ENCODE measurements at places on chromosomes 6 and 20.

DNA sequence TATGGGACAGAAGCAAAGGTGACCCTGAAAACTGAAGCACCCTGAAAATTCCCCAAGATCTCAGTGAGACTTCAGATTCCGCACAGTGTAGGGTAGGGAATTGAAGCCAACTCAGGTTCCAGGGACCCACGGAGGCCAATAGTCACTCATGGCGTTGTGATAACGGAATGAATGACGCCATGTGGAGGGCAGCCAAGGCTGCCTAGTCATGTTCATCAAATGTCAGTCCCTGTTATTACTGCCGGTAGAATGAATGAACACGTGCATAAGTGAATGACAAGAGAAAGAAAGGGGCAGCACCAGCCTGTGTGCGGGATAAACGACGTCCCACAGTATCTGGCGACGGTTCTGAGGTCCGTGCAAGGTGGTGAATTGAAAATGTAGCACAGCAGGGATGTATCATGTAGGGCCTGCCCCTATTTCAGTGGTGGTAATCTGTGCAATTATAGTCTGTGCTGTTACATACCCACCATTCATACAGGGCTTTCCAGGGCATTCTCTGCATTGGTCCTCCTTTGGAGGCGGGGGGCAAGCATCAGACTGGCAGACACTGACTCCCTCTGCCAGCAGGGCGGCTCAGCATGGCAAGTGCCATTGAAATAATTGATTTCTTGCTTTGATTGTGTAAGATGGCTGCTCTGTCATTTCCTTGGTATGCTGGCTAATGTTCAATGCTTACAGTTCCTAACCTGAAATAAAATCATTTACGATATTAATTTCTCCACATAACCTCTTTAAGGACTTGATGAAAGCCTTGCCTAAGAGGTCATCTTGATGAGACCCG, 386.9 kb downstream of the CDH4 start:
- DNase-seq: no peak

DNA sequence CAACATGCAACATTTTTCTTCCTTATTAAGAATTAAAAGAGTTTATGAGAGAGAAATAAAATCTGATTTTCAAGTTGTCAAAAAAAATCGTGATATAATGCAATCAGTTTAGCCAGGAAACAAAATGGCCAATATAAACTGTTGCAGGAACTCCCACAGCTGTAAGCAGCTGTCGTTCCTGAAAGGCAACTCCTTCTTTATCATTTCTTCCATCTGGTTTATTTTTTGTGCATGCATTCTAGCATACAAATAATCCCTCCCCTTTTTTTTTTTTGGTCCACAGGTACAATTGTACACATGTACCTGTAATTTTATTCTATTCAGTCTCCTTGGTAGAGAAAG, 19.7 kb downstream of the TRAF3IP2 start:
- no peak for DNase-seq

GRCh38 chr6:108360919-108361311, 66.1 kb downstream of the AFG1L start:
- no peak for DNase-seq

DNA sequence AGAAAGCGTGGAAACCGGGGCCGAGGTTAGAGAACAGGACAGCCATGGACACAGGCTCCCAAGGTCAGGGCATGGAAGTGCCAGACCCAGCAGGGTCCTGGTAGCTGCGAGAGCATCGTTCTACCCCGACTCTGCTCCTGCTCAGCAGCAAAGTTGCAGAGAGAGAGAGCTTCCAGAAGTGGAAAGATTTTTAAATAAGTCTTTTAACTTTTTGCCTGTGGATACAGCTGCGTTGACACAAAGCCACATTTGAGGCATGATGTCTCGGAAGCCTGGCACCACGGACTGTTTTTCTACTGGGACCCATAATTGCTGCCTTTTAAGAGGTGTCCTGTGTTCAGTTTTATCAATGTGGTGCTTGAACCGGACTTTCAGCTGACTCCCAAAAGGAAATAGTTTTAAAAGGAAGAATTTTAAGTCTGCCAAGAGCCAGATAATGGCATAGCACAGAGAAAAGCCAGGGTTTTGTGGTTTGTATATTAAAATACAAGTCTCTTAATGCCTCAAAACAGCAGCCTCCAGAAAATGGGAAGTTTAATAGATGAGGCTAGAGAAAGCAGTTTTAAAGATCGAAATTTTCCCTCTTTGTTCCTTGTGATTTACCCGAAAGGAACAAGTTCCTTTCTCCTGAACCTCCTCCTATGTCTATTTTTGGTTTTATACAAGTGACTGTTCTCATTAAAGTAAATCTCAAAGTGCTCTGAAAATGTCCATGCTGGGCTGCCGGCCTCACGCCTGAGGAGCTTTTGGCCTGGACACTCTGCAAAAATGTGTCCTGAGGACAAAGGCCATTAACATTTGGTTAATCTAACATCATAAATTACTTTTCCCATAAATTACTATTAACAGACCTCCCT, 91.5 kb downstream of the RIN2 start:
- no peak for DNase-seq

DNA sequence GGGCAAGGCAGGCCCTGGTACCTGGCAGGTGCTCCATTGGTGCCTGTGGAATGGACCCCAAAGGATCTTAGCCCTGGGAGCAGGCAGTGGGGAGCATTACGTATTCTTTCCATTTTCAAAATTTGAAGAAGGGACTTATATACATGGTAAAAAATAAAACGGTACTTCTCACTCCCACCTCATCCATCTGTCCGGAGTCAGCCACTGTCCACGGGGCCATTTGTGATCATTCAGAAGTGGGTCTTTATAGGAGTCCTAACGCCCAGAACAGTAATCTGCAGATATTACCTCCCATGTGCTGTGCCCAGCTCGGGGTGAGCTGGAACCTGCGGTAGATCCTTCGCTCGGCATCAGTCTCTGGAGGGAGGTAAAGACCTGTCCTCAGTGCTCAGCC, 110.4 kb downstream of the SYCP2 start:
- no peak for DNase-seq

GRCh38 chr6:74073429-74073828, 377.4 kb downstream of the CD109 start:
- no peak for DNase-seq

- no peak for DNase-seq
Measured at GRCh38 chr6:17305219-17306001, 24.2 kb downstream of the RBM24 start.

GRCh38 chr6:99016355-99016754, 68.6 kb upstream of the FBXL4 start:
- no peak for DNase-seq

Data from activated CD8-positive, alpha-beta memory T cell treated with anti-CD3 and anti-CD28 coated beads for 48 hours (primary cell).